AG04449 (cell line): ENCODE measurements at places on chromosomes 4 and X.

DNA sequence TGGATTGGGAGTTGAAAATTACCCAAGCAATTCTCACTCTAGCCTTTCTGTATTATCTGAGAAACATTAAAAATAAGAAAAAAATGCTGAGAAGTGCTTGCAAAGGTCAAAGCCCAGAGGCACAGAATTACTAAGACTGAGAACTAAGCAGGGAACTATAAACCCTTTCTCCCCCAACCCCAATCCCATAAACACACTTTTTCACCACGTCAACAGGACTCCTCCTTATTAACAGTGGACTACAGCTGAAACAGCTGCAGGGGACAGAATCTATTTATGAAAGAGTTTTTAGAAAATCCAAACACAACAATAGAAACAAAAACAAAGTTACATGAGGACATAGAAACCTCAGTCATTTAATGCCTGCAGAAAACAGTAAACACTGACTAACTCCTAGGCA, 984.1 kb downstream of the TRAM1L1 start:
- no peak for DNase-seq

GRCh38 chr4:177410566-177410965, 31.7 kb downstream of the AGA start:
- DNase-seq: no peak

DNA sequence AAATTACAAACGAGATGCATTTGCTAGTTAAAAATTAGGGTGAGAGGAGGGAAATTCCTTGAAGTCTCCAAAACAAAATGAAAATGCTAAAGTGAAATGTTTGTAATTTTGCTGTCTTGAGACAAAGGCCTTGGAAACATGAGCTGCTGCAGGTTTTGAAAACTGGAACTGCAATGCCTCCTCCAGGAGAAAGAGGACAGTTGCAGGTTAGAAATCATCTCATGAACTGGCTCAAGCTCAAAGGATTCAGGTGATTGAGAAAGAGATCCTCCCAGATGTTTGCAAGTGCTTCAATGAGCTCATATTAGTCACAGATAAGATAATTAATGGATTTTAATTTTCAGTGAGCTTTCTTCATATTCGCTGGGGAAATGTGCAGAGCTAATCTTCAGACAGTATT, 32.4 kb downstream of the SMPX start:
- no peak for DNase-seq

DNA sequence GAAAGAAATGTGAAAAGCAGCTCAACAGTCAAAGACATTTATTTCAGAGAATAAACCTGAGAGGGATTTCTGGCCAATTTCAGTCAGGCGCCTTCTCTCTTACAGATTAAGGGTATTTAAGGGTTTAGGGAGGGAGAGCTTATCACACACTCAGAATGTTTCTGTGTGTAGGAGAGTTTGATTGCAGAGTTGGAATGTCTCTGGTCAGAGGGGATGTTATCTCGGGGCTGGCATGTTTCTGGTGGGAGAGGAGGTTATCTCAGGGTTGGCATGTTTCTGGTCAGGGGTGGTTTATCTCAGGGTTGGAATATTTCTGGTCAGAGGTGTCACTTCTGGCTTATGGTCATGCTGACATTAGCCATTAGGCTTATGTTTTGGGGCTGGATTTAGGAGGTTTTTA, 1920.5 kb upstream of the PCDH7 start:
- DNase-seq: no peak

- no peak for DNase-seq
These were observed 100.4 kb downstream of the TMEM164 start for GRCh38 chrX:110103344-110103743.

DNA sequence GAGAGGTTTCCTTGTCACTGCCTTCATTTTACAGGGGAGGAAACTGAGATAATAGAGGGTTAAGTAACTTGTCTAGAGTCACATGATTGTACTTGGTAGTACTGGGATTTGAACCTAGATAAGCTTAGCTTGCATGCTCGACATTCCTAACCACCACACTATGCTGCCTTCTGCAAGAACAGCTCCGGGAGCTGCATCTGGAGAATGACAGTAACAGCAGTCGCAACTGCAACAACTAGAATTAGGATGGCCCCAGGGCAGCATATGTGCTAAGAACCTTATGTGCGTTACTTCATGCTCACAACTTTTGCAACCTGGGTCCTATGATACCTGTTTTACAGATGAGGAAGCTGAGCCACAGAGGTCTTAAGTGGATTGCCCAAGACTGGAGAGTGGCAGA, 89.5 kb upstream of the LCORL start:
- DNase-seq: no peak
